ENCODE measurements at places on chromosomes 2 and 18. TPM values are rescaled to one million over a fixed set of nuclear protein-coding genes. Genes with fewer than 3 reads are reported as not detected.
A peak's percentile ranks its signal among the peaks of the same experiment; 100 is the strongest.

GRCh38 chr2:47595687-47596086 lies 187.3 kb upstream of the MSH6 start:
- H3K4me3 ChIP-seq = no peak overlapping the region
- DNase-seq = no peak
- H3K27me3 ChIP-seq = no peaks in the 10 kb centered on the region

GRCh38 chr2:74474899-74475298 lies 2.4 kb upstream of the MRPL53 start:
- H3K27ac ChIP-seq = no peak overlapping the region
- peaks cover 23% of the 10 kb centered on the region for H3K4me1 ChIP-seq
- peaks cover 22% of the 10 kb centered on the region for H3K36me3 ChIP-seq
- DNase-seq = no peak

Gene CYP27C1
- not detected for total RNA-seq

Gene GALNT14
- 1.1 TPM for total RNA-seq

DNA sequence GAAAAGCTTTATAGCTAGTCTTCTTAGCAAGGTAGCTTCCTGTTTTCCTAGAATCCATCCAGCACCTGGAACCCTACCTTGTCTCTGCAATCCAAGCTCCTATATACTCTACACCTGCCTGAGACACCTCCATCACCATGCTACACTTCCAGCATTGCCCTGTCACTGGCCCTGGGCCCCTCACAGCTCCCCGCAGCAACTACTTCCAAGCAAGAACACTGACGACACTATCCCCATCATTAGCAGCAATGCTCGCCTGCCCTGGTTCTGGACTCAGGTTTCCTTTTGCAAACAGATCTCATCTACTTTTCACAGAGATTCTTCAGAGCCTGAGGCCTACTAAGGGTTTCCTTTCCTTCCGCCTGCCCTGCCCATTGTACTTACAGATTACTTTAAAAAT lies 121.1 kb downstream of the DTNB start:
- no peaks in the 10 kb centered on the region for H3K36me3 ChIP-seq
- no peak overlapping the region for H3K27ac ChIP-seq
- no peak overlapping the region for H3K4me3 ChIP-seq
- no peaks in the 10 kb centered on the region for H3K27me3 ChIP-seq
- H3K4me1 ChIP-seq = peaks cover 8% of the 10 kb centered on the region

Gene SERPINB13
- not detected for total RNA-seq

GRCh38 chr2:142841788-142842187 lies 35.7 kb upstream of the KYNU start:
- no peaks in the 10 kb centered on the region for H3K4me1 ChIP-seq
- H3K36me3 ChIP-seq = no peaks in the 10 kb centered on the region
- DNase-seq = no peak
- H3K4me3 ChIP-seq = no peak overlapping the region

DNA sequence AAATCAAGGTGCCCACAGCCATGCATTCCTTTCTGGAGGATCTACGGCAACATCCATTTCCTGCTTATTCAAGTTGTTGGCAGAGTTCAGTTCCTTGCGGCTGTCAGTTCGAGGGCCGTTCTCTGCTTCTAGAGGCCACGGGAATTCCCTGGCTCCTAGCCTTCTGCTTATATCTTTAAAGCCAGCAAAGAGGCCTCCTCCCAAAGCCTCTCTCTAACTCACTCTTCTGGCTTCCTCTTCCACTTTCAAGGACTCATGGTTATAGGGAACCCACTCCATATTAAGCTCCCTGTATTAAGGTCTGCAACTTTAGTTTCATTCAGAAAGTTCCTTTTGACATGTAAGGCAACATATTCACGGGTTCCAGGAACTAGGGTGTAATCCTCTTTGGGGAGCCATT lies 150.1 kb upstream of the RMP24 start:
- H3K4me3 ChIP-seq = no peak overlapping the region
- peaks cover 6% of the 10 kb centered on the region for H3K4me1 ChIP-seq
- H3K27me3 ChIP-seq = peaks cover 9% of the 10 kb centered on the region
- H3K27ac ChIP-seq = no peak overlapping the region
- H3K36me3 ChIP-seq = no peaks in the 10 kb centered on the region

- no peak overlapping the region for H3K27ac ChIP-seq
- H3K27me3 ChIP-seq = no peaks in the 10 kb centered on the region
- H3K4me1 ChIP-seq = no peaks in the 10 kb centered on the region
- no peak for DNase-seq
Observed at GRCh38 chr2:14015113-14015630, 617.3 kb upstream of the LRATD1 start.

GRCh38 chr2:218777276-218777990 lies 4.5 kb upstream of the CYP27A1 start:
- H3K27me3 ChIP-seq = peaks cover 20% of the 10 kb centered on the region
- peaks cover 3% of the 10 kb centered on the region for H3K4me1 ChIP-seq
- H3K27ac ChIP-seq = no peak overlapping the region
- DNase-seq = no peak
- peaks cover 14% of the 10 kb centered on the region for H3K36me3 ChIP-seq

Gene MYL1
- total RNA-seq = not detected

Gene EVX2
- not detected for total RNA-seq

- H3K4me3 ChIP-seq = no peak overlapping the region
- H3K36me3 ChIP-seq = no peaks in the 10 kb centered on the region
- DNase-seq = no peak
- H3K27ac ChIP-seq = no peak overlapping the region
Observed at GRCh38 chr2:23487735-23488492, 102.9 kb downstream of the KLHL29 start.

Gene ARL6IP6
- 17.0 TPM for total RNA-seq

Gene C1QL2
- not detected for total RNA-seq

Gene ACVR2A
- total RNA-seq = 5.7 TPM

Gene FZD7
- total RNA-seq = 0.17 TPM

DNA sequence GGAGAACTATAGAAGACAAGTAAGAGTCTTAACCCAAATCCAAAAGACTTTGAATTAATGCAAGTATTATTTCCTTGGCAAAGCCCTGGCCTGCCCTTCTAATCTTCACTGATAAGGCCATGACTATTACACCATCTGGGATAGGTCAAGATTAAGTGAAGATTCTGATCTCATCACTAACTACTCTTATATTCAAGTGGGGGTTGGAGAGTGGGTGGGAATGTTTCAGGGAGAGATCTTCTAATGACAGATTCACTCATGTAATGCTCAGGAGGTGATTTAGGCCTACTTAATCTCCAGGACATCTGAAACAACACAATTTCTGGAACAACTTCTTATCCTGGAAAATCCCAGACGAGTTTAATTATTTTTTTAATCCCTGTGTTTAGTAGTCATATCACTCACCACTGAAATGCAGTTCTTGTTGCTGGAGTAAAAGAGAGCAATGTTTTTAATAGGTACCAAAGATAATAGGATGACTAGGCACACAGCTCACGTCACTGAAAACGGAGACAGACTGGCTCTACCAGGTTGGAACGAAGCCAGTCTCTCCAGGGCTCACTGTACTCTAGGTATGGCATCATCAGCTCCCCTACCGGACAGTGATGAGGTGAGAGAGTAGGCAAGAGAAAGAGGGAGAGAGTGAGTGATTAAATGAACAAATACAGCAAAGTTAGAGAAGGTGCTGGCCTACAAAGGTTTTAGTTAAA lies 133.1 kb downstream of the NCKAP5 start:
- DNase-seq = no peak
- no peak overlapping the region for H3K27ac ChIP-seq
- H3K4me1 ChIP-seq = no peaks in the 10 kb centered on the region
- H3K27me3 ChIP-seq = no peaks in the 10 kb centered on the region
- H3K4me3 ChIP-seq = no peak overlapping the region

DNA sequence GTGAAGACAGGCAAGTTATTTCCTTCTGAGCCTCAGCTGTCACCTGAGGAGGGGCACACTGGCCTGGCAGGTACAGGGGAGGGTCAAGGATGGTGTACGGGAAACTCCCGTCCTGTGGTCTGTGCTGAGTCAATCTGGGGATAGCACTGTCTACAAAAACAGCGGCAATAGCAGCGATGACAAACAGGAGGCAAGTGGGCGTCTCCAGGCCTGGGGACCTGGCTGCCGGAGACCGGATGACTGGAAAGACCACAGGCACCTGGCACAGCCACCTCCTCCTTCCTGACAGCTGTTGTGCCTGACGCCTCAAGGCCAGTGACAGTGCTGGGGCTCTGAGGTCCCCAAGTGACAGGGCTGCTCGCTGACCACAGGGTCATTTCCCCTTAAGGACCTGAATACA lies 202.1 kb upstream of the HS6ST1 start:
- H3K4me3 ChIP-seq = no peak overlapping the region
- peaks cover 3% of the 10 kb centered on the region for H3K4me1 ChIP-seq
- DNase-seq = peak; percentile 75

DNA sequence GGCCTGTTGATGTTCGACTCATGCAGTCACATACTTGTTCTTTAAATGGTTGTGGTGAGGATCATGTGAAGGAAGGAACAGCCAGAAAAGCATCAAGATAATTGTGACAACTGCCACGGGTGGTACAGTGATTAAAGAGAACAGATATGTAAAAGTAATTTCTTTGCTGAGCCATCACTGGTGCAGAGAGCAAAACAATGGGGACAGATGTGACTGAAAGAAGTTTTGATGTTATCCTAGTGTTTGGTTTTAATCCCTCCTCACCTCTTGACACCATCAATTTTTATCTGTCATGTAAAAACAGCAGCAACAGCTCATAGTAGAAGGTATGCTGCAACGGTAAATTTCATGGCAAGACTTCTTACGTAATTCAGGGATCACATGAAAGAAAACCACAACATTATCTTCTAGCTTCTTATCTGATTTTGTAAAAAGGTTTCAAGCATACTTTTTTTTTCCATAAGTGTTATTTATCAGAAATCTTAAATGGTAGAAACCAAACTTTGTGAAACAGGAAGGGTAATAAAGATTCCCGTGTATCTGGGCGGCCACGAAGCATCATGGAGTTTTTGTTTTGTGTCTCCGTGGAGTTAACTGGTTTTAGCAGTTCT lies 65.2 kb downstream of the PLCL1 start:
- DNase-seq = peak; percentile 35
- no peaks in the 10 kb centered on the region for H3K36me3 ChIP-seq
- peak overlapping the region; percentile 75 for H3K4me3 ChIP-seq
- H3K4me1 ChIP-seq = peaks cover 67% of the 10 kb centered on the region
- H3K27ac ChIP-seq = peak overlapping the region; percentile 94

Gene TXNDC2
- not detected for total RNA-seq

GRCh38 chr2:207165121-207166038 lies at the start of gene KLF7:
Gene KLF7 (minus strand): TSS chr2:207165948. CDS start chr2:207165568, 380 bp downstream.
- H3K36me3 ChIP-seq = peaks cover 9% of the 10 kb centered on the region
- peak within 1 kb of the TSS; percentile 95 for H3K4me3 ChIP-seq
- H3K27me3 ChIP-seq = no peaks in the 10 kb centered on the region
- peaks cover 46% of the 10 kb centered on the region for H3K4me1 ChIP-seq

GRCh38 chr2:83851066-83851465 lies 608.0 kb downstream of the SUCLG1 start:
- peaks cover 5% of the 10 kb centered on the region for H3K27me3 ChIP-seq
- H3K4me1 ChIP-seq = no peaks in the 10 kb centered on the region
- H3K36me3 ChIP-seq = no peaks in the 10 kb centered on the region
- no peak for DNase-seq
- no peak overlapping the region for H3K4me3 ChIP-seq

DNA sequence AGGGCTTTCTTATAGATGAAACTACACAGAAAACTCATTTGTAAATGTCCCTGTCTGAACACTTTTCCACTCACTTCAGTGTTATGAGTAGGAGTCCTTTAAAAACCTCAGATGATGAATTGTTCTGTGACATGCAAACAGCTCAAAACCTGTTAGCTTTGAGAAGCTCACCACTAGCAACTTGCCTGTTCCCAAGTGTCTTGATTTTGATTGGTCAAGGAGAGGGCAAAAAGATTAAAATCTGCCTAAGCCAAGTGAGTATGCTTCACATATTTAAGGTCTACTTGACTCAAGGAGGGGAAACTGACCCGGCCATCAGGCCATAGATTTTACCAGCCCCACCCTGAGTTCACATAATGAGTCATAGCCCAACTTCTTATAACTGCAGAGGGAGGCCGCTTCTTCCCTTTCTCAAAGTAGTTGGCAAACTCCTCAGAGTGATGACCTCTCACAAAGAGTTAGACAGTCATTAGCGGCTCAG lies 45.2 kb upstream of the MEIS1 start:
- no peak overlapping the region for H3K4me3 ChIP-seq
- no peak for DNase-seq

Gene GLI2
- not detected for total RNA-seq

GRCh38 chr2:85986121-85986520 lies 97.3 kb upstream of the ST3GAL5 start:
- H3K4me1 ChIP-seq = no peaks in the 10 kb centered on the region
- DNase-seq = no peak
- H3K4me3 ChIP-seq = no peak overlapping the region
- H3K27me3 ChIP-seq = no peaks in the 10 kb centered on the region

Gene CNRIP1
- total RNA-seq = not detected

DNA sequence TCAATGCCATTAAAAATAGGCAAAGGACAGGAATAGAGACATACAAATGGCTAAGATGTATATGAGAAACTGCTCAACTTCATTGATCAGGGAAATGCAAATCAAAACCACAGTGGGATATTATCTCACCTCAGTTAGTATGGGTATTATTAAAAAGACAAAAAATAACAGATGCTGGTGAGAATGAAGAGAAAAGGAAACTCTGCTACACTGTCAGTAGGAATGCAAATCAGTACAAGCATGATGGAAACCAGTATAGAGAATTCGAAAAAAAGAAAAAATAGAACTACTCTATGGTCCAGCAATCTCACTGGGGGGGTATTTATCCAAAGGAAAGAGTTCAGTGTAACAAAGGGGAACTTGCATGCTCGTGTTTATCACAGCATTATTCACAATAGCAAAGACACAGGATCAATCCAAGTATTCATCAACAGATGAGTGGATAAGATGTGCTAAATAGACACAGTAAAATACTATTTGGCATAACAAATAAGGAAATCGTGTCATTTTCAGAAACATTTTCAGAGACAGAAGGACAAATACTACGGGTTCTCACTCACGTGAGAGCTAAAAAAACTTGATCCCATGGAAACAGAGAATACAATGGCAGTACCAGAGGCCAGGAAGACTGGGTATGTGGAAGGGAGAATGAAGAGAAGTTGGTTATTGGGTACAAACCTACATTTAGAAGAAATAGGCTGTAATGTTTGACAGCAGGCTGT lies 60.6 kb downstream of the CCDC74A start:
- H3K27me3 ChIP-seq = peaks cover 18% of the 10 kb centered on the region
- no peak overlapping the region for H3K27ac ChIP-seq
- no peaks in the 10 kb centered on the region for H3K36me3 ChIP-seq
- DNase-seq = no peak
- H3K4me1 ChIP-seq = no peaks in the 10 kb centered on the region
- H3K4me3 ChIP-seq = no peak overlapping the region

- no peaks in the 10 kb centered on the region for H3K27me3 ChIP-seq
- no peak for DNase-seq
- no peak overlapping the region for H3K27ac ChIP-seq
- no peaks in the 10 kb centered on the region for H3K36me3 ChIP-seq
- H3K4me3 ChIP-seq = no peak overlapping the region
Observed at GRCh38 chr2:141515931-141516330, 614.9 kb downstream of the LRP1B start.

Gene ARHGAP28
- total RNA-seq = not detected

Gene ANKRD30BL
- total RNA-seq = not detected

GRCh38 chr2:203280428-203281064 lies 41.7 kb downstream of the CYP20A1 start:
- H3K4me1 ChIP-seq = no peaks in the 10 kb centered on the region
- H3K36me3 ChIP-seq = peaks cover 15% of the 10 kb centered on the region
- DNase-seq = no peak
- no peaks in the 10 kb centered on the region for H3K27me3 ChIP-seq
- H3K27ac ChIP-seq = no peak overlapping the region
- H3K4me3 ChIP-seq = no peak overlapping the region

GRCh38 chr2:182890305-182890704 lies 23.9 kb upstream of the FRZB start:
- H3K36me3 ChIP-seq = no peaks in the 10 kb centered on the region
- H3K27ac ChIP-seq = no peak overlapping the region
- H3K4me1 ChIP-seq = no peaks in the 10 kb centered on the region
- no peak overlapping the region for H3K4me3 ChIP-seq
- H3K27me3 ChIP-seq = peaks cover 4% of the 10 kb centered on the region
